Stimulated activated CD4-positive, alpha-beta T cell treated with anti-CD3 and anti-CD28 coated beads, Interleukin-1b, Interleukin-23, amount 100 ng/mL, for 4 hours (primary cell): ENCODE measurements at places on chromosomes 3 and 15.
A peak's percentile ranks its signal among the peaks of the same experiment; 100 is the strongest.

GRCh38 chr15:78290222-78290621 is 9.2 kb downstream of the SKIC8 start:
- DNase-seq = no peak

- no peak for DNase-seq
Observed at GRCh38 chr3:120681506-120682038, 467 bp downstream of the HGD start.

GRCh38 chr15:31004220-31004733 is 12.8 kb upstream of the MTMR10 start:
- DNase-seq = no peak

- DNase-seq = no peak
Observed at GRCh38 chr3:13746385-13746784, 133.5 kb downstream of the WNT7A start.

DNA sequence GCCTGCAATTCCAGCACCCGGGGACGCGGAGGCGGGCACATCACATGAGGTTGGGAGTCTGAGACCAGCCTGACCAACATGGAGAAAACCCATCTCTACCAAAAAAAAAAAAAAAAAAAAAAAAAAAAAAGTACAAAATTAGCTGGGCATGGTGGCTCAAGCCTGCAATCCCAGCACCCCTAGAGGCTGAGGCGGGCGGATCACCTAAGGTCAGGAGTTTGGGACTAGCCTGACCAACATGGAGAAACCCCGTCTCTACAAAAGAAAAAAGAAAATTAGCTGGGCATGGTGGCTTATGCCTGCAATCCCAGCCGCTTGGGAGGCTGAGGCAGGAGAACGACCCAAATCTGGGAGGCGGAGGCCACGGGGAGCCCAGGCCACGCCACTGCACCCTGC is 7.5 kb upstream of the FAN1 start:
- DNase-seq = no peak

GRCh38 chr15:82646250-82647044 is 716 bp downstream of the CPEB1 start:
- DNase-seq = no peak

GRCh38 chr15:100468285-100468684 is 60.5 kb downstream of the CERS3 start:
- no peak for DNase-seq

- no peak for DNase-seq
Observed at GRCh38 chr3:179486806-179487205, 35.5 kb upstream of the GNB4 start.

- DNase-seq = no peak
Observed at GRCh38 chr15:29623116-29623639, 199.1 kb downstream of the TJP1 start.

- DNase-seq = no peak
Observed at GRCh38 chr3:53617893-53618523, 123.6 kb downstream of the CACNA1D start.

- DNase-seq = peak; percentile 21
Observed at GRCh38 chr3:142447301-142447851, 461 bp downstream of the XRN1 start.

DNA sequence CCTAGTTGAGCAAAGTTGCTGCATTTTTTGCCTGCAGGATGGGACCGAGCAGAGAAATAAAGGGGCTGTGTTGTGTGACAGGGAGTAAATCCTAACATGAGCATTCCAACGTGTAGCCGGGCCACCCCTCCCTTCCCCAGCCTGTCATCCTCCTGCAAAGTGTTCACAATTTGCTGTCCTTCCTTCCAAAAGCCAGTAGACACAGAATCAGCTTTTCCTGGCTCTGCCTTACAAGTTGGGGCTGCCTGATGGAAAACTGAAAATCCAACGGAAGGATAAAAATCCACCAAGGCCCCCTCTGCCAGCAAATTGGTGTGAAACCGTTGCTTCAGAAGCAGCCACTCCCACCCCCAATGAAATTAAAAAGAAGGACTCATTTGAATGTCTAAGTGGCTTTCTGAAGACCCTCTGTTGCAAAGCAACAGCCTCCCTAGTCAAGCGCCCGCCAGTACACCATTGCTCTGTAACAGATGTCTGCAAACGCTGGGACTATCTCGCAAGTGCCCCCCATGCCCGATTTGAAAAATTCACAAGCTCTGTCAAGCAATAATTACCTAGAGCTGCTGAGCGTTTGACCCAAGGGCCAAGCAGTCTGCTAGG is 665 bp downstream of the FRMD4B start:
- DNase-seq = no peak

DNA sequence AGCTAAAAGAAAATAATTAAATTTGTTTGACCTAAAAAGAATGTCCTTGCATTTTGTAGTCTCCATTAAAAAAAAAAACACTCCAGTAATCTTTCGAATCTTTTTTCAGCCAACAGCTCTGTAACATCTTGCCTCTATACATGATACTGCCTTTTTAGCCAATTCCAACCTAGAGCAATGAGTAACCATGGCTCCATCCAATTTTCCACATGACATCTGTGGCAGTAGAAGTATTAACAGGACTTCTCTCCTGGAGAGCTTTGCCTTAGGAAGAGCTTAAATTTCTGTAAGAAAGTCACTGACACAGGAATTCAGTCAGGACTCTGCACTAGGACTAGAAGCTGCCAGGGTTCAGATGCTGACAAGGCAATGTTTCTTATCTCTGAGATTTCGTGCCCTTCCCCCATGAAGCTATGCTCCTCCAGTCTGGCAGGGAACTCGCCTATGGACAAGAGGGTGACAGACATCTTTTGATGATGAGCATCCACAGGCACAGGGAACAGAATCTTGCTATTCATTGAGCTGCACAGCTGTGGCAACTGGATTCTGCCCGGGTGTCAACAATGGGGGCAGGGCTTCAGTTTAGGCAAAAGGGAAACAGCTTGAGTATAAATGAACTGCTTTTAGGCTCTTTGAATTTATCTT is 81.8 kb downstream of the ALCAM start:
- no peak for DNase-seq

DNA sequence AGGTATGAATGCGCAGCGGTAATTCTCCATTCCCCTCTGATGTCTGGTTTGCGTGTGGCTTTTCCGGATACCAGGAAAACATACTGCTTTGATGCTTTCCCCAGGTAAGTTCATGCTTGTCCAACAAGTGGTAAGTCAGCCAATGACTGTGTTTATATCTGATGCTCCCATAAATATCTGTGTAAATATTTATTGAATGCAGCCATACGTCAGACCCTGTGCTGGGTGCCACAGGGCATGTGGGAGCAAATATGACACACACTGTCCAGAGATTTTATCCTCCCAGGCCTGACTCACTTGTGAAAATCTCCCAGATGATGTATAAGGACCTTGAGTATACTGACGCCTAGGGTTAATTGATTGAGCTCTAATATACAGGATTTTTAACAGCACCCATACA is 29.6 kb upstream of the CEMIP start:
- no peak for DNase-seq

DNA sequence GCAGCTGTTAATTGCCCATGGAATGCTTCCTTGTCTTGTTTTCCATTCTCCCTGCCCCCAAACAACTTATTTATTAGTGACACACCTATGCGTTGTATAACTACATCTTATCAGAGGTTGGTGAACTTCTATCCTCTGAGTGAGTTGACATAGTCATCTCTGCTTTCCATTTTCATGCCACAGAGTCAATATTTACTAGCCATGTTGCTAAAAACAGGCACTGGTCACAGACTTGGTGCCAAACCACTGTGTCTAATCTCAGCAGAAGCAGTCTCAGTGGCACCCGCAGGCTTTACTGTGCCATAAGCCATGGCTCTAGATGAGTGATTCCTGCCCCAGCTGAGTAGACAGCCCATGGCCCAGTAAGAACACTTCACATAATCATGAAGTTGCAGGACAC is 26.5 kb downstream of the DAPK2 start:
- DNase-seq = no peak

GRCh38 chr3:23256741-23257435 is 53.8 kb downstream of the UBE2E2 start:
- DNase-seq = no peak

DNA sequence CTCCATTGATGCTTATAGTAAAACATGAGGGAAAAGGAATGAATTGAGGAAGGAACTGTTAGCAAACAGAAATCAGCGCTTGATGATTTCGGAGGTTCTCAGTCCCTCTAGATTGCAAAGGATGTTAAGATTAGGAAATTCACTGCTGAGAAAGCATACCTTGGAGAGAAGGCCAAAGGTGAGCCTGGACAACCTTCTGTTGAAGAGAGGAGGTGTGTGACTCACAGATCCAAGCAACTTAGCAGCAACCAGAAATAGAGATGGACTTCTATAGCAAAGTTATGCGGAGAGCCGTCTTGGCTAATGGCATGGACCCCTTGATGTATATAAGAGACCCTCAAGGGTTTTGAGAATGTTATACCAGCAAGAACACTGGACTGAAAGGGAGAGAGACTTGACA is 114.3 kb downstream of the EEFSEC start:
- no peak for DNase-seq

DNA sequence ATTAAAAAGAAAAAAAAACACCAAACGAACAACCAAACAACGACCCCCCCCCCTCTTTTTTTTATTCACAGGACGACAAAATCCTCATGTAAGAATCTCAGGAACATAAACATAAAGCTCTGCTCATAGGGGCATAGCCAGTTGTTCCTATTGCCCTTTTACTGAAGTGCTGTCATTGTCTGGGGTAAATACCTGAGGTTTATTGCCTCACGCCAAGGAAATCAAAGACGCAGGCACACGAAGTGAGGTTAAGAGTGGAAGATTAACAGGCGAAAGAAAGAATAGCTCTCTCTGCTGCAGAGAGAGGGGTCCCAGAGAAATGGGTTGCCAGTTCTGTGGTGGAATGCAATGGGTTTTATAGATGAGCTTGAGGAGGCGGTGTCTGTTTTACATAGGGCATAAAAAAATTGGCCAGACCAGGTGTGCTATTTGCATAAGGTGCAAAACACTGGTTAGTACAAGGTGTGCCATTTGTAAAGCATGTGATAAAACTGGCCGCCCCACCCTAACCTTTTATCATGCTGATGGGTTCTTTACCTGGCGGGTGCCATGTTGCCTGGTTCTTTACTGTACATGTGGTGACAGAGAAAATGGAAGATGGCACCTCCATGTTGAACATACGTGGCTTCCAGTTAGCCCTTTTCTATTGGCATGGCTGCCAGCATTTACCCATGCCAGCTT is 257.6 kb upstream of the ZPLD1 start:
- no peak for DNase-seq

DNA sequence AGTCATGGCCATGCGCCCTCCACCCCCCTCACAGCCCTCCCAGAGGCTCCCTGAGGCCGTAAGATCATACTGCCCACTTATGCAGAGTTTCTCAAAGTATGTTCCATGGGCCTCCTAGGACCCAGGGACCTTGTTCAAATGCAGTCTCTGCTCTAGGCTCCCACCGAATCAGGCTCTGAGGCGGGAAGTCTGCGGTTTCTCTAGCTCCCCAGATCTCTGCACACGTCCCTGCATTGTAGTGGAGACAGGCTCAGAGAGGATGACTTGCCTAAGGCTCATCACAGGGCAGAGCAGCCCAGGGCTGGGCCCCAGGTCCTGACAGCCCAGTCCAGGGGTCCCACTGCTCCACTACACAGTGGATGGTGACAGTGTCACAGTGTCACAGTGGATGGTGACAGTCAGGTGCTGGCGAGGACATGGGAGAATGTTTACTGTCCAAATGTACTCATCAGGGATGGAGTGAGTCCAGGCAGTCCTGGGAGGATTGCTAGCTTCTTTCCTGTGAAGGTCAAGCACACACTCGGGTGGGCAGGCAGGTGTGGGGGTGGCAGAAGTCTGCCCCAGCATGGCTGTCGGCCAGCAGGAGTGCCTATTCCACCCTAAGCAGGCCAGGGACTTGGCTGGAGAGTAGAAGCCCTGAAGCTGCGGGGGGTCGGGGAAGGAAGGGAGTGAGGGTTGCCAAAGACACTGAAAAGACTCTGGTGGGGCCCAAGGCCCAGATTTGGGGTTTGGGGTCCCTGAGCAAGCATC is 12.4 kb downstream of the ANKRD63 start:
- DNase-seq = no peak

DNA sequence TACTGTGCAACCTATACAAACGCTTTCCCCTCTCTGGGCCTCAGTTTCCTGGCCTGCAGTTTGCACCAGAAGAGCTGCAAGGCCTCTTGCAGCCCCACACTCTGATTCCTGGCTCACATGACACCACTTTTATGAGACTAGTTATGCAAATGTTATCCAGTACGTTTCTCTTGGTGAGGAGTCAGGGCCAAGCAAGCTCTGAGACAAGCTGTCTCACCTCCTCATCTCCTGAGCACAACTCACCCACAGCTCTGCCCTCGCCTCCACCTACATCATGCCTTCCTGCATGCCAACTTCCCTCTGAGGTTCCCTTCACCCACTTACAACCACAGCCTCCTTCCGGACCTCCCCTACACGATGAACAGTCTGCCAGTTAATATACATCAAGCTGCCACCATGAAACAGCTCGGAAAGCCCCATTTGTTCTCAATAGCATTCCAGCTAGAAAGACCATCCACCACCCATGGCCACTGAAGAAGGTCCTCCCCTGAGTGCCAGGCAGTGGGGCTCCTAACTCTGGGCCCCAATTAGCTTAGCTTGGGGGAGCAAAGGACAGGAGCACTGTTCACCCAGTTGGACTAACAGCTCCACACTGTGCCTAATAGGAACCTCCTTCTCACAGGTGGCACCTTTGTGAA is 25.0 kb downstream of the CRYGS start:
- peak; percentile 62 for DNase-seq

- no peak for DNase-seq
Observed at GRCh38 chr3:133992381-133992780, 37.3 kb downstream of the SLCO2A1 start.

DNA sequence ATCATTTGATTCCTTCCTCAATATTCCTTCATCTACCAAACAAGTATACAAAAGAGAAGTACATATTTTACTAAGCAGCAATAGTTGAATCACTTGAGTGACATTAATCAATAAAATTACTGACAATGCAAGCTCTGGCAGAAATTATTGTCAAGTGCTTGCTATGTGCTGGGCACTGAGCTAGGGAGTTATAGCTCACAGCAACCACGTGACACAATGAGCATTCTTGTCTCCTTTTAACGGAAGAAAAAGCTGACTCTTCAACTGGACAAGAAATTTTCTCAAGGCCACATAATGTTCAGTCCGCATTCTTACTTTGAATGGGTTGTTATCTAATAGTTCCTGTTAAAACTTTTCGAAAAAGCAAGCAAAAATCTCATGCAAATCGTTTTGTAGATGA is 500.1 kb downstream of the PYDC2 start:
- no peak for DNase-seq

- no peak for DNase-seq
Observed at GRCh38 chr3:13851997-13852637, 27.8 kb downstream of the WNT7A start.

DNA sequence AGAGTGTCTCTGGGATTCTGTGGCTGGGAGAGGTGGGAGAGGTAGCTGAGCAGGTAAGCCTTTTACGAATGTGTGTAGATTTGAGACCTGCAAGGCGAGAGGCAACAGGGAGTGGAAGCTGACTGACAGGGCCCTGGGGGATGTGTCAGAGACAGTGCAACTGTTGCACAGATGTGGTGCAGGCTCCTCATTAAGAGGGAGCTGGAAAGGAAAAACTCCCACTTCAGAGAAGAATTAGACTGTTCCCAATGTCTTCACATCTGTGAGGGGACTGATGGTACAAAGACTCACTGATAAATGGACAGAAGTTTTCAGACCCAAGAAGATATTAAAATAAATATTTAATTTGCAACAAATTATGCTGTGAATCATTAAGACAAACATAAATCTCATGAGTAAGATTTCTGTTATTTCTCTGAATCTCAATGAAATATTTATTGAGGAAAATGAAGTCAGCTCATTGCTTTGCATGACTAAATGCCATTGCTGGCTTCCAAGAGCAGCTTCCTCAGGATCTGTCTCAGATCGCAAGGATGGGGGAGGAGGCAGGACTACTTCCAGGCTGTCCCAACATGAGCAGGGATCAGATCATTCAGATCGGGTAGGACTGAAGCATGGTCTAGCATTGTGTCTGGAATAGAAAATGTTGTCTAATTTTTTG is 127.3 kb upstream of the ROPN1 start:
- DNase-seq = no peak
